Heart left ventricle (tissue), 16 donors: ENCODE measurements at places on chromosomes 1 and 21.
A peak's percentile ranks its signal among the peaks of the same experiment; 100 is the strongest.

GRCh38 chr1:51636191-51636590, 19.3 kb downstream of the OSBPL9 start:
- no peak overlapping the region for H3K4me3 ChIP-seq
- H3K36me3 ChIP-seq: no peaks in the 10 kb centered on the region
- DNase-seq: no peak
- no peak overlapping the region for H3K27ac ChIP-seq

DNA sequence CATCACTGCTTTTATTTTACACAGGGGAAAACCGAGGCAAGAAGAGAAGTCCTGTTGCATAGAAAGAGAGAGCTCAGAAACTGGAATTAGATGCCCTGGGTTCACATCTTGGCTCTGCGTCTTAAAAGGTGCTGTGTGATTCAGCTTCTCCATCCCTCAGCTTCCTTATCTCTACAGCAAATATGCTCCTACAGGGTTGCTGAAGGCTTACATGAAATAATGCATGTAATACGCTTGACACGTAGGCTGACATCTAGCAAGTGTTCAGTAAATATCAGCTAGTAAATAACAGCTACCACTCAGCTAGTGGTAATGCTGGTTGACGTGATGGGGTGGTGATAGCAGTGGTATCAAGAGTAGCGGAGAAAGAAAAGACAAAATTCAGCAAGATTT, 77.1 kb upstream of the CD55 start:
- H3K4me3 ChIP-seq: no peak overlapping the region
- no peaks in the 10 kb centered on the region for H3K36me3 ChIP-seq
- no peak overlapping the region for H3K27ac ChIP-seq
- H3K4me1 ChIP-seq: no peaks in the 10 kb centered on the region
- no peaks in the 10 kb centered on the region for H3K27me3 ChIP-seq
- no peak for DNase-seq

DNA sequence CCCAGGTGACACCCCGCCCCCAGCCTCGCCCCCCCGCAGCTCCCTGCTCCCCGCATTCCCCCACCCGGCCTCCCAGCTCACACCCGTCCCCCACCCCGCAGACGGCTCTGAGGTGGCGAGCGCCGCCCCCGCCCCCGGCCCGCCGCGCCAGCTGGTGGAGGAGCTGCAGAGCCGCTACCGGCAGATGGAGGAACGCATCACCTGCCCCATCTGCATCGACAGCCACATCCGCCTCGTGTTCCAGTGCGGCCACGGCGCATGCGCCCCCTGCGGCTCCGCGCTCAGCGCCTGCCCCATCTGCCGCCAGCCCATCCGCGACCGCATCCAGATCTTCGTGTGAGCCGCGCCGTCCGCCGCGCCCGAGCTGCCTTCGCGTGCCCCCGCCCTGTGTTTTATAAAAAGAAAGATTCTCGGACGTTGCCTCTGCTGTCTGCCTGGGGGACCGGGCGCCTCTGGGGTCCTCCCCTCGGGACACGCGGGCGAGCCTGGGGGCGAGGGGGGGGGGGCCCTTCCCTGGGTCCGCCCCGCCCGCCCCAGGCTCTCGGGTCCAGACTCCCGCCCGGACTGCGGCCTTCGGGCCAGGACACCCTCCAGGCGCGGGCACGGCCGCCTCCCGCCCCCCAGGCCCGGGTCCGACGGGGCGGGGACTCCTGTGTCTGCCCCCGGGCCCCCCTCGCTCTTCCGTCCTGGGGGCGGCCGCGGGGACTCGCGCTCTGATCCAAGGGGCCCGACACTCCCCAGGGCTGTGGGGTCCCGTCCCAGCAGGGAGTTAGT, 1.6 kb upstream of the MMP23B start:
- peak overlapping the region; percentile 49 for H3K4me3 ChIP-seq
- DNase-seq: peak; percentile 72
- peaks cover 19% of the 10 kb centered on the region for H3K27me3 ChIP-seq
- no peaks in the 10 kb centered on the region for H3K36me3 ChIP-seq
- peaks cover 5% of the 10 kb centered on the region for H3K4me1 ChIP-seq
- H3K27ac ChIP-seq: peak overlapping the region; percentile 20

DNA sequence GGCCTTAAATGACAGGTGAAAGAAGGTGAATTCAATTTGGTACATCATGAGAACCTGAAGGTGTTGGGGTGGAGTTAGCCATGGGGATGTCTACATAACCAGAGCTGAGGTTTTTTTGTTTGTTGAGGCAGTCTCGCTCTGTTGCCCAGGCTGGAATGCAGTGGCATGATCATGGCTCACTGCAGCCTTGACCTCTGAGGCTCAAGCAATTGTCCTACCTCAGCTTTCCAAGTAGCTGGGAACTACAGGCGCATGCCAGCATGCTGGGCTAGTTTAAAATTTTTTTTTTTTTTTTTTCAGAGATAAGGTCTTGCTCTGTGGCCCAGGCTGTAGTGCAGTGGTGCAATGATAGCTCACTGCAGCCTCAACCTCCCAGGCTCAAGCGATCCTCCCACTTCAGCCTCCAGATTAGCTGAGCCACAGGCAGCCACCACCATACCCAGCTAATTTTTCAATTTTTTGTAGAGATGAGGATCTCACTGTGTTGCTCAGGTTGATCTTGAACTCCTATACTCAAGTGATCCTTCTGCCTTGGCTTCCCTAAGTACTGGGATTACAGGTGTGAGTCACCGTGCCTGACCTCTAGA, 1.9 kb upstream of the MPZ start:
- no peaks in the 10 kb centered on the region for H3K36me3 ChIP-seq
- no peak overlapping the region for H3K27ac ChIP-seq
- no peak overlapping the region for H3K4me3 ChIP-seq
- no peaks in the 10 kb centered on the region for H3K27me3 ChIP-seq
- peaks cover 17% of the 10 kb centered on the region for H3K4me1 ChIP-seq
